ENCODE measurements at places on chromosomes 13 and 19. TPM values are rescaled to one million over a fixed set of nuclear protein-coding genes. Genes with fewer than 3 reads are reported as not detected.

DNA sequence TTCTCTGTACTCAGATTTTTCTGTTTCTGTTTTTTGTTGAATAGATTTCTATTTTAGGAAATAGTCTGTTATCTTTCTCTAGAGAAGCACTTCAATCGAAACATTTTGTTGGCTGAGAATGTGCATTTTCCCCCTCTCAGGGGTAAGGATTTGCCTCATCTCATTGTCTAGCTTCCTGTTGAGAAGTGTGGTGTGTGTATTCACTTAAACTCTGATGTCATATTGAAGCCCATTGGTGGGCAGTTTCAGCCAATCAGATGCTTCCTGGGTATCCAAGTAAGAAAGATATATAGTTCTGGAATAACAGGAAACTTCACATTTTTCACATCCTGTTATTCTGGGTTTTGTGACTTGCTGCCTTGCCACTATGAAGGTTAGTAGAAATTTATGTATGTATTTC, 87.6 kb downstream of the ARHGEF7 start:
- DNase-seq = no peak

- no peak for DNase-seq
These were observed 5.8 kb downstream of the AMER2 start for GRCh38 chr13:25166306-25166705.

DNA sequence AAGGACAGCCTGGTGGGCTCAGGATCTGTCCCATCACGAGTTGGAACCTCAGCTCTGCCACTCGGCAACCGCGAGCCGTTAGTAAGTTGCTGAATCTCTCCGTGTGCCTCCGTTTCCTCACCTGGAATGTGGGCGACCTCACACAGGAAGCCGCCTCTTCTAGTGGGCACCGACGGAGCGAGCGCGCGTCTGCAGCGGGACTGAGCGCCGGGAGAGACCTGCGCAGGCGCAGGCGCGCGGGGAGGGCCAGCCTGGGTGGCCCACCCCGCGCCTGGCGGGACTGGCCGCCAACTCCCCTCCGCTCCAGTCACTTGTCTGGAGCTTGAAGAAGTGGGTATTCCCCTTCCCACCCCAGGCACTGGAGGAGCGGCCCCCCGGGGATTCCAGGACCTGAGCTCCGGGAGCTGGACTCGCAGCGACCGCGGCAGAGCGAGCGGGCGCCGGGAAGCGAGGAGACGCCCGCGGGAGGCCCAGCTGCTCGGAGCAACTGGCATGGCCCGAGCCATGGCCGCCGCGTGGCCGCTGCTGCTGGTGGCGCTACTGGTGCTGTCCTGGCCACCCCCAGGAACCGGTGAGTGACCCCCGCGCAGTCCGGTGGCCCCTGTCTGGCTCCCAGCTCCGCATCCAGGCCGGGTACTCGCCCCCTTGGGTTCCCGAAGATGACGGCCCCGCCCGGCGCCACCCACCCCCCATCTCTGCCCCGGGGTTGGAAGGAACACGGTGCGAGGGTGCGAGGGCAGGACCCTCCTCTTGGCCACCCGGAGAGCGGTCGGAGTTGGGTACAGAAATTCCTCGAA, at the start of gene PVR:
Gene PVR (plus strand): TSS at position 306 of the 797 bp plus-strand sequence. CDS start 187 bp downstream, at position 493.
- peak; percentile 95 for DNase-seq

DNA sequence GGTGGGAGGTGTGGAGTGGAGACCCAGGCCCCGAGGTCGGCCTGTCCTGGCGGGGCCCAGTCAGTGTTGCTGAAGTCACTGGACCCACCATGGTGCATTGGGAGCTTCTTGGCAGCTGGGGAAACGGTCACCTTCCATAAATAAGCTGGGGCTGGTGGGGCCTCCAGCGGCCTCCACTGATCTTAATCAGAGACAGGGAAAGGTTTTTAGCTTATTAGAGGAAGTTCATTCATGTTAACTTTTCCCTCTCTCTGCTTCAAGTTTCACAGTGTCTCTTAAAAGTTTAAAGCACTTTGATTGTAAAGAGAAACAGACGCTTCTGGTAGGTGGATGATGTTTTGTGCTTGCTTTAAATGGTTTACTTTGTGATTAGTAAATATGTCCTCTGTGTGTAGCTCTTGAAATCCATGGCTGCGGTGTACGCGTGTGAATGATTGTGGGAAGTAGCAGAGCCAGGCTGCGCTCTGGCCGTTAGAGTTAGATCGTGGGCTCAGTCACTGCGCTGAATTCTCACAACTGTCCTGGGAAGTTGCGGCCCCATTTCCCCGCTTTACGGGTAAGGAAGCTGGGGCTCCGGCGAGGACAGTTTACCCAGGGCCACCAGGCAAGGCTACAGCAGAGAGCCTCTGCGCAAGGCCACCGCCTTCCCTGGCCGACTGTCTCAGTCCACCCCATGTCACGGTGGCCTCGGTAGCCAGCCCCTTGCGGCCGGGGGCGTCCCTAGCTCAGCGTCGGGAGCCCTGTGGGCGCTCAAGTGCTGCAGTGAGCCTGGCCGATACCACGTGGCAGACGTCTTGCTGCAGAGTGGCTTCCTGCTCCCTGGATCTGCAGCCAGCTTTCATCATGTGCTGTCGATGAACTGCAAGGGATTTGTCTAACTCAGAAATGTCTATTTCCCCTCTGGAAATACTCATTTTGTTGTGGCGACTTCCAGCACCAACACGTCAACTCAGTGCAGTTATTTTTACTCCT, 16.5 kb upstream of the NDUFS7 start:
- DNase-seq = no peak

DNA sequence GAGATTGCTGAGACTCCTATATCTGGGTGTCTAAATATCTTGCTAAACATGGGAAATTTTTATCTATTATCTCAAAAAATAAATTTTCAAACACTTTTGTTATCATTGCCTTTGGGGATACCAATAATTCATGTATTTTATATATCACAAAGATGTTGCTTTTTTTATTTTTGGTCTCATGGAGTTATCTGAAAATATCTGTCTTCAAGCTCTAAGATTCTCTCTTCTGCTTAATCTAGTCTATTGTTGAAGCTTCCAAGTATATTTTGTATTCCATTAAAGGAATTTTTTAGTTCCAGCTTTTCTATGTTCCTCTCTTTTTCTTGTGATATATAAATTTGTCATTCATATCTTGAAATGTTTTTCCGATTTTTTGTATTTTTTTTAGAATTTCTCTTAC, 812.0 kb downstream of the DACH1 start:
- no peak for DNase-seq

DNA sequence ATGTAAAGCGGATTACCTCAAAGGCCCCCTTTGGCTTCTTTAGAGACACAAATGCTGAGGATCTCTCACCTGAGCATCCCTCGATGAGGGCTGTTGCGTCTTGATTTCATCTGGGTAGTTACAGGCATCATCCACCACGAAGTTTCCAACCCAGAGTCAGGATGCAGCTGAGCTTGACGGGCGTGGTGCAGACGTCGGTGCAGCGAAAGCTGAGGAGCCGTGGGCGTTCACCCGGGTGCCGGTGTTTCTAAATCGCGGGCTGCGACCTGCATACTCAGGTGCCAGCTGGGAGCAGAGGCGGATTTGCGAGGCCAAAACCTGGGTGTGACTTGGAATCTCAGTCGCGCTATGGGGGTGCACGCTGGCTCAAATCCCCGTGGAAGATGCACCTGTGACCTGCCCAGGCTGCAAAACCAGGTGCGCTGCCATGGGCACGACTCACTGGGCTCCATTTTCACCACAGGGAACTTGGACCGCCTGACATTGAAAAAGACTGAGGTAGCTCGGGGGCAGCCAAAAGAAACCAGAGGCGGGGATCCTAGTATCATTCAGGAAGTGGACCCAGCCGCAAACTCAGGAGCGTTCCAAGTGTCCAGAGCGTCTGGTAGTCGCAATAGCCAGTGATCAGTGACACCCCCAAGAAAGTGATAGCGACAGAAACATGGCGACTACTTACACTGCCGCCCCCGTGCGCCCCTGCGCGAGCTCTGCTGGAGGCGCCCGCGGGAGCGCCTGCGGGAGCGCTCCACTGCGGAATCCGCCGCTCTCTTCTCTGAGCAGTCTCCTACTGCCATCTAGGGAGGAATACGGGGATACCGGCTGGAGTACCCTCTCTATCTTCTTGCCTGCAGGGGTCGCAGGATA, 36.4 kb upstream of the IGFL4 start:
- peak; percentile 99 for DNase-seq

DNA sequence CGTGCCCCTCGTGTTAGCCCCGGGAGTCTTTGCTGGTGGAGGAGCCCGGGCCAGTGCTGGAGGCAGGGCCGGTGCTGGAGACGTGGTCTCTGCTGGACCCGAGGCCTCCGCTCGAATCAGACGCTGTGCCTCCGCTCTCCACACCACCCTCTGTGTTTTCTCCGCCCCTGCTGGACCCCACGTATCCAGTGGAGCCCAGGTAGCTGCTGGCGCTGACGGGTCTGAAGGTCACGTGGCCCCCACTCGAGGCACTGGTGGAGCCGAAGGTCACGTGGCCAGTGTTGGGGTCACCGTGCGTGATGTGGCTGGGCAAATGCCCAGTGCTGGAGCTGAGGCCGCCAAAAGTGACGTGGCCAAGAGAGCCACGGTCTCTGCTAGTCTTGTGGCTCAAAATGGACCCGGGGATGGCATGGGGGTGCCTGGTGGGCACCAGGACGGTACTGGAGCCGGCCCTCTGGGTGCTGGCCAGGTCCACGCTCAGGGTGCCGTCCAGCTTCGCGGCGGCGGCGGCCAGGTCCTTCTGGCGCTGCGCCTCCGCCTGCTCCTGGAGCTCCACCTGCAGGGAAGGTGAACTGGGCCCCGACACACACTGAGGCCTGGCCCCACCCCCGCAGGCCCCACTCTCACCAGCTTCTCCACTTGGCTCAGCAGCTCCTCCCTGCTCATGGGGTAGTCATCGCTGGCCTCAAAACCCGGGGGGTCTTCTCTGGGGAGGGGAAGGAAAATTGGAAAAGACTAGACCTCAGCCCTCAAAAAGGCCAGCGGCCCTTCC, 27.3 kb downstream of the ZNF114 start:
- DNase-seq = no peak

- no peak for DNase-seq
These were observed 24.4 kb upstream of the GPR18 start for GRCh38 chr13:99282264-99283231.

DNA sequence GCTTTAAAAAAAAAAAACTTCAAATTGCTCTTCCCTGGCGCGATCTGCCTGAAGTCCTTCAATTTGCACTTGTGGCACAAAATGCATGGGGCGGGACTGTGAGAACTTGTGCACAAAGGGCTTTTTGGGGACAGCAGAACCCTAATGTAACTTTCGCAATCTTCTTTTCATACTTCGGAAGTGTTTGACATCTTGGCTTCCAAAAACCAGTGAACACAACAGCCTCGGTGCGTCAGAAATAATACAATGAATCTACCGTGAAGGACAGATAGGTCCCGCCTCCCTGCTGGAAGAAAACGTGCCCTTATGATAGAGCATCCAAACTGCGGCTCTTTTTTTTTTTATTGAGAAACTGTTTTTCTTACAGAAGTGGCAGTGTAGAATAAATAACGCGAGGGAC, 36.6 kb downstream of the KLF2 start:
- DNase-seq = no peak

DNA sequence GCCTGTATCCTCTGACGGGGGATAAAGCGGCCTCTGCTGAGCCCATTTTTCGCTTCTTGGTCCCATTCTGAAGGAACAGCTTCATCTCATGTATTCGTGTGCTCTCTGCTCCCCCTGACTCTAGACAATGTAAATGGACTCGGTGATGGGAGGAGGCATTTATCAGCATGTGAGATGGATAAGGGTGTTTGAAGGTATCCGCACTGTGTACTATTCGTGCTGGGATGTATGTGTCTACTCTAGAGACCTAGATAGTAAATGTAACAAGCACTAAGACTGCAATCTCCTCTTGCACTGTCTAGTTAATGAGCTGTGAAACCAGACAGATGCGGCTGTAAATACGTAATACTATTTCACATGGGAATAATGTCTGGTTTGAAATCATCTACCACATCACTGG, 134.6 kb upstream of the ARGLU1 start:
- DNase-seq = no peak

DNA sequence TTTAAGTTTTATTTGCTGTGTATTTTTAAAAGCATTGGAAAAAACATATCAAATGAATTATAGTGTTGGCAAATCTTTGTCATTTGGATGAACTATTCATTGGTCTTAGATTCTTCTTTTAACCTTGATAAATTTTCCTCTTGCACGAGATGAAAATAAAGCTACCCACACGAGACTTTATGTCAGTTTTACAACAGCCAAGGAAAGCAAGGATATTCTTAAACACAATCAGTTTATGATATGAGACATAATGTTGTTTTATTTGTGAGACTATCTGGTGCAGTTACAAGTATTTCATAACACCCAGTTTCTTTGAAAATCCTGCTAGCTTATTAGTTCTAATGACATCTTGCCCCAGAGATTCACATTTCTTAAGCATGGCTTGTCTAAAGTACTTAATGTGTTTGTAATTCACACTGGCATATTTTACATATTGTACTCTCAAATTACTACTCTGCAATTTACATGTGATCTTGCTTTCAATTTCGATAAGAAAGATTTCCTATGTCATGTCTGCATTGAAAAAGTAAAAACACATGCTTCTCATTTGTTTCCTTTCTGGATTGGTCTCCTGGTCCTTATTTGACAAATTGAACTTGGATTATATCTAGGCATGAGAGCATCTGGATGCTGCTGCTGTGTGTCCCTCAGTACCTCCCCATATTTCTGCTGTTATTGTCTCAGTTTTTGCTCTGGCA, 955.5 kb upstream of the PCDH9 start:
- DNase-seq = no peak

DNA sequence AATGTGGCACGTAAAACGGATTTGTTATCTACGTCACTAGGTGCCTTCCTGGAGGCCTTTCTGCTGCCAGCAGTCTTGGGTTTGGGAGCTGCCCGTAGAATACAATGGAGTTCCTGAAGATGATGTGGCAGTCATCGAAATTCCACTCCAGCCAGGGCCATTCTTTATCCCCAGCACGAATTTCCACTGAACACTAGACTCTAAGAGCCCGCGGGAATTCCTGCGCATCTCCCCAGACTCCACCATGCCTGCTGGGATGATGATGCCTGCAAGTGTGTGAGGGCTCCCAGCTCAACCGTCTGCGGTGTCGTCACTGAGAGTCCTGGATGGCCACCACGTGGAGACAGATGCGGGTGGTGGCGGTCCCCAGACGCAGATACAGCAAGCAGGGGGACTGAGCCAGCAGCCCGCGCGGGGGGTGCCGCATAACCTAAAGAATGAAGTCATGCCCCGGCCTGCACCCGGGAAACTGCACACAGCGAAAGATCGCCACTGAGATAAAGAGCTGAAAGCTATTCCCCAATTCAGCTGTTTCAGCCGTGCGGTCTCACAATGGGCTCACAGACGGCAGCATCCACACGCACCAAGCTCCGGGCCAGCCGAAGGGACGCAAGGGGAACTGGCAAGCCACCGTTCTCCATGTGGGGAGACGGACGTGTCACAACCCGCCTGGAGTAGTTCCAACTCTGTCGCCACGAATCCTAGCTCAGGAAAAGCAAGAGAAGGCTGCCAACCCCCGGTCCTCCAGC, 41.1 kb downstream of the COL4A1 start:
- no peak for DNase-seq

The CLDN10 gene
- not detected for total RNA-seq

The MEF2B gene
- total RNA-seq = 0.55 TPM

The PABPC3 gene
- total RNA-seq = 0.18 TPM

The UBE2L5 gene
- total RNA-seq = not detected

The LILRB2 gene
- total RNA-seq = not detected
